ENCODE measurements at places on chromosomes 7 and 10.

- DNase-seq = no peak
These were observed 5.7 kb downstream of the CUX1 start for GRCh38 chr7:101823096-101823495.

DNA sequence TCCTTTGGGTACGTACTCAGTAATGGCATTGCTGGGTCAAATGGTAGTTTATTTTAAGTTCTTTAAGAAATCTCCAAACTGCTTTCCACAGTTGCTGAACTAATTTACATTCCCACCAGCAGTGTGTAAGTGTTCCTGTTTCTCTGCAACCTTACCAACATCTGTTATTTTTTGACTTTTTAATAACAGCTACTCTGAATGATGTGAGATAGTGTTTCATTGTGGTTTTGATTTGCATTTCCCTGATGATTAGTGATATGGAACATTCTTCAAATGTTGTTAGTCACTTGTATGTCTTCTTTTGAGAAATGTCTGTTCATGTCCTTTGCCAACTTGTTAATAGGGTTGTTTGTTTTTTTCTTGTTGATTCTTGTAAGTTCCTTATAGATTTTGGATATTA lies 558.9 kb downstream of the SH2D4B start:
- no peak for DNase-seq

- DNase-seq = no peak
These were observed 25.2 kb downstream of the ATRNL1 start for GRCh38 chr10:115118346-115118745.

DNA sequence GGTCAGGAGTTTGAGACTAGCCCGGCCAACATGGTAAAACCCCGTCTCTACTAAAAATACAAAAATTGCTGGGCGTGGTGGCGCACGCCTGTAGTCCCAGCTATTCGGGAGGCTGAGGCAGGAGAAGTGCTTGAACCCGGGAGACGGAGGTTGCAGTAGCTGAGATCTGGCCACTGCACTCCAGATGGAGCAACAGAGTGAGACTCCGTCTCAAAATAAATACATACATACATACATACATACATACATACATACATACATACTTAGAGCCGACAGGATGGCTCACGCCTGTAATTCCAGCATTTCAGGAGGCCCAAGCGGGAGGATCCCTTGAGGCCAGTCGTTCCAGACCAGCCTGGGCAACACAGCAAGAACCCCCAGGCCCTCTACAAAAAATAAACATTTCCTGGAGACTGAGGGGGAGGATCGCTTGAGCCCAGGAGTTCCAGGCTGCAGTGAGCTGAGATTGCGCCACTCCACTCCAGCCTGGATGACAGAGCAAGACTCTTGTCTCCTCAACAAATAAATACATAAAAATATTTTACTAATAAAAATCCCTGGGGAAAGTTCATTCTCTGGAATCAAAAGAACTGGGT lies 90.9 kb upstream of the TNRC18 start:
- no peak for DNase-seq

GRCh38 chr10:77717336-77717735 lies 79.7 kb upstream of the KCNMA1 start:
- DNase-seq = no peak

DNA sequence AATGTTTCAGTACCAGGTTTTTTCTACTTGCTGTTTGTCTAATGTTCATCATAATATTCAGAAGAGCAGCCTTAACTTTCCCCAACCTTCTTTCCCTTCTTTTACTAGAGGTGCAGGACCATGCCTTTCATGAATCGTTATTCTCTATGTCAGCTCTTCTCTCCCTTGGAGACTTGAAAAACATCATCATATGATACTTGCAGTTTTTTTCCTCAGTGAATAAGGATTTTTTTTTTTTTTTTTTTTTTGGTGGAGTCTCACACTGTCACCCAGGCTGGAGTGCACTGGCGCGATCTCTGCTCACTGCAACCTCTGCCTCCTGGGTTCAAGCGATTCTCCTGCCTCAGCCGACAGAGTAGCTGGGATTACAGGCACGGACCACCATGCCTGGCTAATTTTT lies 30.1 kb downstream of the SMNDC1 start:
- no peak for DNase-seq
